HFFc6 (cell line): ENCODE measurements at places on chromosomes 1 and 21. TPM values are rescaled to one million over a fixed set of nuclear protein-coding genes. Genes with fewer than 3 reads are reported as not detected.

GRCh38 chr1:62448221-62448933 is 11.5 kb downstream of the USP1 start:
- no peak for DNase-seq

GRCh38 chr1:34149501-34149900 is 15.5 kb downstream of the CSMD2 start:
- DNase-seq: no peak

- DNase-seq: no peak
Observed at GRCh38 chr1:225422795-225423517, 4.9 kb downstream of the LBR start.

Gene KRTAP8-1
- total RNA-seq: not detected in 3 replicates

DNA sequence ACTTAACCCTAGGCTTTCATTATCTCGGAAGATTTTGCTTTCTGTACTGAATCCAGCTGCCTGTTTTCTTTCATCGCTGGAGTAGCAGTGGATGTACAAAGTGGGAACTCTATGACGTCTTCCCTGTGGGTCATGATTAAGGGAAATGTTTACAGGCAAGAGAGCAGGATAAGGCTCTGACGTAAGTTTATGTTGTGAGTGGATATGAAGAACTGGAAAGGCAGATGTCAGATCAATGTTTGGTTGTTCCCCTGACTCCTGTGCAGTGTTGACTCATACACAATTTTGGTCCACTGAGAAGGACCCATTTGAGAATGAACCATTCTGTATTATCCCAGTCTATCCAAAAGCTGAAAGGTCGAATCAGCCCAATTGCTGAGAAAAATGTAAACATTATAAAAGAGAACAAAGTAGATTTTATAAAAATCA is 292.4 kb downstream of the GRIK1 start:
- DNase-seq: no peak

Gene KCNA3
- total RNA-seq: not detected in 3 replicates

Gene TNFRSF1B
- total RNA-seq: 0.14 to 0.33 TPM (median 0.32 TPM) in 3 replicates

DNA sequence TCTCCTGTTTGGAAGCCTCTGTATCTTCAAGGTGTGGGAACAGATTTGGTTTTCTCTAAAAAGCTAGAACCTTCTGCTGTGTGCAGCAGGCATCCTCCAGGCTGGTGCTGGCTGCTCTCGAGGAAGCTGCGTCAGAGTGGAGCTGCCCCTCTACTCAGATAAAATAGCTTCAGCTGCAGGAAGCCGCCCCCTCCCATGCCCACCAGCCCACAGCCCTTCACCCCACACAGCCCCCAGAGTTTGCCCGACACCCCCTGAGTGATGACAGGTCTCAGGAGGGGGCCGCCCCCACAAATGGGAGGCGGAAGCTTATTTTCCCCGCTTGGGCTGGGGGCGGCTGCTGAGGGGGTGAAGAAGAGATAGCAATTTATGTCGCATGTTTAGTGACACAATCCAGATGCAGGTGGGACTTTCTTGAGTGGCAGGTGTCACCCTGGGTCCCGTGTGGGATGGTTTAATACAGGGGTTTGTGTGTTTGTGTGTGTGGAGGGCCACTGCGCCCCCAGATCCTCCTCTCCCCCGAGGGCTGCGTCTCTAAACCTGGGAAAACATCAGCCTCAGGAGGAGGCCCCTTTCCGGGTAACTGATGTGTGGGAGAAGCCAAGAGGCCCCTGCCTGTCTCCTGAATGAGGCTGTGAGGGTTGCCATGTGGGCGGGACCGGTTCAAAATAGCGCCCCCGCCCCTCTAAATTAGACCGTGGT is 55.4 kb downstream of the STUM start:
- no peak for DNase-seq

GRCh38 chr1:178417858-178418257 is 78.9 kb downstream of the CLEC20A start:
- DNase-seq: peak; percentile 96

Gene MT1HL1
- total RNA-seq: not detected in 3 replicates

- DNase-seq: no peak
Observed at GRCh38 chr1:67001682-67002425, 52.1 kb downstream of the SLC35D1 start.

- DNase-seq: no peak
Observed at GRCh38 chr1:212231372-212231771, 53.8 kb upstream of the PPP2R5A start.

DNA sequence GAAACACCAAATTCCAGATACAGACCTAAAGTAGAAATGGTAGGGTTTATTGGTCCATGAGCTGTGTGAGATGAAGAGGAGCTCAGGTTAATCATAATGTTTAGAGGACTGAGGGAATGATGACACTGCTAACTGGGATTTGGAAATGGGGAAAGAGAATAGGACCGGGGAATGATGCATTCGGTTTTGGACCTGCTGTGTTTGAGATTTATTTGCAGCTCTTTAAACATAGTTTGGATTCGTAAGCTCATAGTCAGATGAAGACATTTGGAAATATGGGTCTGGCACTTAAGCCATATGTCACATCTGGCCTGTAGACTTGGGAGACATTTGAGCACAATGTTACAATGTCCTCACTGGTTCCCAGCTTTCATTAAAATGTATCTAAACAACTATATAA is 127.9 kb upstream of the DUSP10 start:
- peak; percentile 69 for DNase-seq

DNA sequence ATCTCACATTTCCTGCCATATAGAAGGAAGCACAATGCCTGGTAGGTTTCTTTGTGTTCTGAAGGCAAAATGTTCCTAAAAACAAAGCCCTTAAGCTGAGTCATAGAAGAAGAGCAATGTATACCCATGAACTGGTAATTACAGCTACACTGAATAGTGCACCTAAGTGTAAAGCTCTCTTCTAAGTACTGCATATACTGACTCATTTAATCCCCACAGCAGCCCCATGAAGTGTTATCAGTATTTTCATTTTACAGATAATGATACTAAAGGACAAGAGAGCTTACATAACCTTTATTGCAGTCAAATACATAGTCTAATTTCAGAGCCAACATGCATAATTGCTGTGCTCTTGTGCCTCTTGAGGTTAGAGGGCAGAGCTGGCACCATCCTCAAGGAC is 239.9 kb downstream of the DPYD start:
- DNase-seq: no peak

Gene NOTCH2
- 124 to 148 TPM (median 147 TPM) in 3 replicates for total RNA-seq

Gene S100A5
- total RNA-seq: 0.53 to 1.2 TPM in 2 of 3 replicates, not detected in the other

DNA sequence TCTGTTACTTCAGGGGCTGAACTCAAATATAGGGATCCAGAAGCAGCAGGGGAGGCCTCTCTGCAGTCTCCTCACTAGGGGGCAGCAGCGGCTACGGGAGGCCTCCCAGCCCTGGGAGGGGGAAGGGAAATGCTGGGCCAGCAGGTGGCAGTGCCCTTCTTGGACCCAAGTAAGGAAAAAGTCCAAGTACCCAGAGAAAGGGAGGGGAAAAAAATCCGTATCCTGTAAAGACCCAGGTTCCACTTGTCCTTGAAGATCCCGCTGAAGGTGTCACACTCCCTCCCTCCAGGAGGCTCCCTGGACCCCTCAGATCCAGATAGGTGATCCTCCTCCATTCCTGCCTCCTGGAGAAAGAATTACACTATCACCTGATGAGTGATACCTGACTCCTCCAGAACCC is 14.1 kb upstream of the NUAK2 start:
- peak; percentile 68 for DNase-seq

GRCh38 chr21:41425954-41426675 is at the start of gene MX1:
TSS of gene MX1 (plus strand) at chr21:41426239. CDS start at chr21:41432071, 5,832 bp downstream.
- DNase-seq: no peak
